GM13977 (cell line): ENCODE measurements at places on chromosomes 3 and 15.
A peak's percentile ranks its signal among the peaks of the same experiment; 100 is the strongest.

GRCh38 chr15:76860201-76860600, 44.9 kb downstream of the SCAPER start:
- no peak for DNase-seq

DNA sequence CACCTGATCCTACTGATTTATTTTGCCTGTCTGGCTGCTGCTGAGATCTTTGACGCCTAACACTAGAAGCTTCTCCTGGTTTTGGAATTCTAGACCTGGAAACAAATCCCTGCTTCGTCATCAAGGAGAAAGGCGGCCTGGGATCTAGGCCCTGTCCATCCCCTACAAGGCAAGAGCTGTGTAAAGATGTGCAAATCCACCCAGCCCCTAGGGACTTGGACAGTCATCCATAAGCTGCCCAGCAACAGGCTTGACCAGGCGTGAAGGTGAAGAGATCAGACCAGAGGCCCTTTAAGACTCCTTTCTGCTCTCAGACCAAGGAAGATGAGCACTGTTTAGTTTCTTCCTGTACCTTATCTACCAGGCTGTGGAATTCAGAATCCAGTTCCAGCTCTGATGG, 32.2 kb downstream of the SLC41A3 start:
- no peak for DNase-seq

DNA sequence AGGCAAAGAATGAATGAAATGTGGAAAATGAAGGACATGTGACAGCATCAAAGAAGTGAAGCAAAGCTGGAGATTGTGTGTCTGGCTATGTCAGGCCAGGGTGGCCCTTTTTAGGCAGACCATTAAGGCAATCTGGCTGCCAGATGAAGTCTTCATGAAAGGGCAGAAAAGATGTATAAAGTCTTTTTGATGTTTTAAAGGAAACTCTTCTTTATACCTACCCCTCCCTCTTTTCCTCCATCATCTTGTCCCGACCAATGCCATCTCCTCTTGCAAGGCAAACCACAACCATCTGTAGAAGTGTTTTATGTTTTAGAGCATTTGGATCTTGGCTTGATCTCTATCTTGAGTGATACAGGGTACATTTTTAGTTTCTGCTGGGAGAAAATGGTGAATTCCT, 259.2 kb downstream of the LSAMP start:
- no peak for DNase-seq

- DNase-seq: no peak
Observed at GRCh38 chr15:36294359-36294758, 285.1 kb upstream of the CDIN1 start.

DNA sequence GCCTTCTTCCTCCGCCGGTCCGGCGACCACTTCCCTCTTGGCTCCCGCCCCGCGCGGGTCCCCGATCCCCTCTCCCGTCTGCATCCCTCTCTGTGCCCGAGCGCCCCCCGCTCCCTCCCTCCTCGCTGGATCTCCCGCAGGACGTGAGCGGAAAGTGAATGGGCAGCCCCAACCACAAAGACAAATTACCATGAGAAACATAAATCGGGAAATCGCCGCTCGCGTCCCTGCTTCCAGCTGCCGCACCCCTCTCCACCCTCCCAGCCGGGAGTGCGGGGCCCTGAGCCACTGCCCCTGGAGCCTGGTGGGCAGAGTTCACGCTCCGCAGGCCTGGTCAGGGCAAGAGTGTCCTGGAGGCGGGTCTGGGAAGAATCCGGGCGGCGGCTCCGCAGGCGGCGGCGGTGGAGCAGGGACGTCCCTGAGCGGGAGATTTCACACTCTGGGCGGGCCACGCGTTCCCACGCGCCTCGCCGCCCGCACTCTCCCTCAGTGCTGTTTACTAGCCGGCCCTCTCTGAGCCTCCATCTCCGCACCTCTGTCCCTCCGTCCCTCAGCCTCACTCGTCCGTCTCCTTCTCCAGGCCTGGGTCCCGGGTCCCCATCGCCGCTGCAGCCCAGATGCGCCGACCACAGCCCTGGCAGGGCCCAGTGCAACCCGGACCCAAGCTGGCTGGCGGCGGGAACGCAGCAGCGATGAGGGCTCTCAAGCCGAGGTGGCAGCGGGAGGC, 835 bp downstream of the SEMA5B start:
- peak; percentile 62 for DNase-seq

DNA sequence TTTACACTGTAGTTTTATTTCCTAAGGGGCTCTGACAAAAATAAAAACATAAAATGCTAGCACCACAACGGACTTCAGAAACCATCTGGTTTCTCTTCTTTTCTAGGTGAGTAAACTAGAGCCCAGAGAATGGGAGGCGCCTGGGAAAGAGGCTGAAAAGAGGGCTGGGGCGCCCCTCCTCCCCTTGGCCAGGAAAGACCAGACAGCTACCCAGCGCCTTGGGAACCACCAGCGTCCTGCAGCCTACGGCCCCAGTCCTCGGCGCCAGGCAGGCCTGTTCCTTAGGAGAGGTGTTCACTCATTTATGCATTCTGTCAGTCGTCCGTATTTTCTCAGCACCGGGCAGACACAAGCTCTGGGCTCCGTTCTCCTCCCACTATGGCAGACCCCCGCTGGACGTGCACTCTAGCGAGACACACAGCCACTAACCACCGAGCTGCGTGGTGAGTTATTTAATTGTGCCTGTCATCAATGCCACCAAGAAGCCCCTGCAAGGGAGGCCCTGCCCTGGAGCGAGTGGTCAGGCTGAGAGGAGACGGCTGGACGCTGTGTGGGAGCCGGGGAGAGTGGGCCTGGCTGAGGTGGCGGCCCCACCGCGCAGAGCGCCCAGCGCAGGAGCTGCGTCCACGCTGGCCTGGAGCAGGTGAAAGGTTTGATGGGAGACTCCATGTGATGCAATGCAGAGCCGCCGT, 294.4 kb downstream of the OCA2 start:
- no peak for DNase-seq

GRCh38 chr3:8954938-8955763, 8.1 kb downstream of the RAD18 start:
- DNase-seq: peak; percentile 45
